ENCODE measurements at places on chromosomes 2 and 18.

- DNase-seq, result no peak
These were observed 65.7 kb downstream of the TMEM18 start for GRCh38 chr2:611519-611918.

- DNase-seq, result peak; percentile 54
These were observed 649 bp upstream of the CLIP4 start for GRCh38 chr2:29114586-29114945.

GRCh38 chr18:48663931-48664847 lies 125.4 kb downstream of the CTIF start:
- peak; percentile 93 for DNase-seq

DNA sequence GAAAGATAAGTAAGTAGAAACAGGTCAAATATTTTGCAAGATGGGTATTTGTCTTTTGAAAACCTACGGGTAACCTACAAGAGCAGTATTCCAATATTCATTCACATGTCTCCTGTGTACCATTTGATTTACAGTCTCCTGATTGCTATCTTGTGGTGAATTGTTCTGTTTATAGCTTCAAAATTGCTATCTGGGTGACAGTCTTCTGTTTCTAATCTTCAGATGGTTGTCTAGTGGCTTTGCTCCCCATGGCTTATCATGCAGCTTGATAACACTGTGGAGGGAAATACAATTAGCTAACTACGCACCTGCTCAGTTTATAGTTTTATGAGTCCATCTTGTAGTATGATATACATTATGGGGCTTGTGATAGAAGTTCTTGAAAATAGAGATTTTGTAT lies 816.8 kb downstream of the CPS1 start:
- DNase-seq, result no peak

- peak; percentile 68 for DNase-seq
These were observed 56.6 kb downstream of the RPL37A start for GRCh38 chr2:216555274-216555673.

DNA sequence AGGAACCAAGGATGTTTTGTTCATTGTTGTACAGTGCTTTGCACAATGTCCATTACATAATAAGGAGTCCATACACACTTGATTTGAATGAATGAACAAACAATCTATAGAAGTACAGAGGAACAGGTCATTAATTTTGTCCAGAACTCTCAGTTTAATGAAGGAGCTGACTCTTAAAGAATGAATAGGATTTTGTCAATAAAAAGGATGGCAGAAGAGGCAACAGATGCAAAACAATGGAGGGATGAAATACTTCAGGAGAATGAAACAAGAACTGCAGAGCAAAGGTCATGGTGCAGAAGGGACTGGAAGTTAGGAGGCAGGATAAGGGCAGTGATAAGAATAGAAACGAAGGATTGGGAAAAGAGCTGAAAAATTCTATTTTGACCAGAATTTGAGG lies 28.7 kb upstream of the COL5A2 start:
- DNase-seq, result no peak

GRCh38 chr2:49271060-49271606 lies 116.8 kb upstream of the FSHR start:
- no peak for DNase-seq

DNA sequence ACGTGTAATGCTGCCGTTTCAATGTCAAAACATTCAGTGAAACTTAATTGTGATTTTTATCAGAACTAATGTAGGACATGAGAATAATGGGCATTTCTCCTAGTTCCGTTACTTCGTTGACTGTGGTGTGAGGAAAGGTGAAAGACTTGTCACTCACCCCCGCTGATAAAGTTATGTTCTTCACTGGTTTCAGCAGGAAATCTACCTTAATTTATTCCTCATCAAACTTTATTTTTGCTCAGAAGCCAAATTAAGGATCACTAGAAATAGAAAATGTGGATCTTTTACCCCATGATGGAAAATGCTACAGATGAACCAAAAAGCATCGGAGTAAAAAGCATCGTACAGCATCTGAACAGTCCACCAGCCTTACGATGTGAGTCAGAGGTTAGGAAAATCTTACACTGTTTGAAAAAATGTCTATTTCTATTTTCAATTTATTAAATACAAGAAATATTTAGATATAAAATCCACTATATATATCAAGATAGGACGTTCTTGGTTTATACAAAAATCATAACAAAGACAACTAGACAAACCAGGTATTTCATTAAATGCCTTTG lies 1.0 kb upstream of the ROCK1 start:
- DNase-seq, result no peak

- DNase-seq, result no peak
These were observed 170.9 kb downstream of the INHBB start for GRCh38 chr2:120516679-120517314.

DNA sequence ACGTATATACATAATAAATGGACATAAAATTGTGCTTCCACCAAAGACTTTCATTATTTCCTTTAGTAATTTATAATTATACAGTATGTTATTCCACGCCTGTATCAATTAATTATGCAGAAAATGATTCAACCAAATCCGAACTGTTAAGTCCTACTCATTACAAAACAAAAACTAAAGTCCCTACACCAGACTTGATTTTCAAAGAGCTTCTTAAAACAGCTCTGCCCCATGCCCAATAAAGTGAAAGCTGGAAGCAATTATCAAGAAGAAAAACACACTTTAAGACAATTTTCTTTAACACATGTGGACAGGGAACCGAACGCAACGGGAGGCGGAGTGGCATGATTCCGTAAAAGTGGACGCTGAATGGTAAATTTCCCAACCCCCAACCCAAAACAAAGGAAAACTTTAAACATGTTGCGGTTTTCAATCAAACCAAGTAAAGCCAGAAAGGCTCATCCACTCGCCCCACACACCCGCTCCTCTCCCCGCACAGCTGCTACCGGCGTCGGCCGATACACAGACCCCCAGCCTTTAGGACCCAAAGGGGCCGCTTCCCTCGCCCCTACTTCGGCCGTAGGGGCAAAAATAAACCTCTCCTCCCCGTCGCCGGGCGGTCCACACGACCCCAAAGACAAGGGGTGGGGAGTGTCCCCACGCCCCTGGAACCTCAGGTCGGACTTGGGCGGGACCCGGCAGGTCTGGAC lies 705 bp downstream of the YES1 start:
- DNase-seq, result no peak

GRCh38 chr2:31785876-31786275 lies 205.1 kb upstream of the SRD5A2 start:
- no peak for DNase-seq

GRCh38 chr2:55807900-55808299 lies 114.3 kb upstream of the PNPT1 start:
- DNase-seq, result no peak

GRCh38 chr2:209525331-209525730 lies 101.5 kb downstream of the MAP2 start:
- DNase-seq, result no peak

DNA sequence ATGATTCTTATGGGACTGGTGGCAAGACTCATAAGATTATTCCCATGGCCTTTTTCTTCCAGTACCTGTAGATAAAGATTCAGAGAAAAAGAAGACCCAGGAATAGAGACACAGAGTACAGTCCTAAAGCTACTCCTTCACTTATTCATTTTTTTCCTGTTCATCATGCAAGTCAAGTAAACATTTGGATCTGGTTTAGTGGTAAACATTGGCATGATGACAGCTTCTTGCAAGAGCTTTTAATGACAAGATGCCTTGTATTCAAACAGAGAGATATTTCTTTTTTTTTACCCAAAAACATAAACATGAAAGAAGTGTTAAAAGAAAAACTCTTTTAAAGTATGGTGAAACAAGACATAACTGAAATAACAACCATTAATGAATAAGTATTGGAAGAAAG lies 20.2 kb downstream of the CXCR2 start:
- no peak for DNase-seq

DNA sequence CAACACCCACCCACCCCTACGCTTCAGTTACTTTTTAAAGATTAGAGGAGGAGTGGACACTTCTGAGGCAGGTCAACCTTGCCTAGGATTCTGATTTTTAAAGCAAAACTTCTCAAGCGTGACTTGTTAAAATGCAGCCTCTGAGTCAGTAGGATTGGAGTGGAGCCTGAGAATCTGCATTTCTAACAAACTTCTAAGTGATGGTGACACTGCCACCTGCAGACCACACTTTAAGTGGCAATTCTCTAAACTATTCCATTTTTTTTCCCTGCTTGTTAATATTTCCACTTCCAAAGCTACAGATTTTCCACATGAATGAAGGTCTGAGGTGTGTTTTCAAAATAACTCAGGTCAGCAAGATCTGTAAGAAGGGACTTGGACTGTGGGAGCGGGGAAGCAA lies 171.1 kb upstream of the CCDC150 start:
- DNase-seq, result no peak

GRCh38 chr18:58208207-58208932 lies 164.3 kb downstream of the NEDD4L start:
- DNase-seq, result no peak

DNA sequence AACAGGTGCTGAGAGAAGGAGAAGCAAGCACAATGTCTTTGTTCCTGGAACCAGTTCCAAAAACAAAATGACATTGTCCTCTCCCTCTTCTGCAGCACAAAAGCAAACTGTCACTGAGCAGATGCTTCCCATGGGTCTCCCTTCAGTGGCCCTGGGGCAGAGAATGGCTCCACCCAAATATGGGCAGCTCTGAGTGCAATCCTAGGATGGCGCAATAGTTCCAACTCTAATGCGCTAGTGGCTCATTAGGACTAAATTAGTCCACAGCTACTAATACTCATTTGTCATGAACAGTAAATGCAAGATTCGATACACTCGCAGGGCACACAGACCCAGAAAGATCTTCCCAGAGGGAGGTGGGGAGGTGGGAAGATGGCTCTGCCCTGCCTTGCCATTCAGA lies 205.2 kb upstream of the CHAC2 start:
- DNase-seq, result no peak

- DNase-seq, result no peak
These were observed 154.2 kb upstream of the CCDC195 start for GRCh38 chr2:224870341-224870740.

DNA sequence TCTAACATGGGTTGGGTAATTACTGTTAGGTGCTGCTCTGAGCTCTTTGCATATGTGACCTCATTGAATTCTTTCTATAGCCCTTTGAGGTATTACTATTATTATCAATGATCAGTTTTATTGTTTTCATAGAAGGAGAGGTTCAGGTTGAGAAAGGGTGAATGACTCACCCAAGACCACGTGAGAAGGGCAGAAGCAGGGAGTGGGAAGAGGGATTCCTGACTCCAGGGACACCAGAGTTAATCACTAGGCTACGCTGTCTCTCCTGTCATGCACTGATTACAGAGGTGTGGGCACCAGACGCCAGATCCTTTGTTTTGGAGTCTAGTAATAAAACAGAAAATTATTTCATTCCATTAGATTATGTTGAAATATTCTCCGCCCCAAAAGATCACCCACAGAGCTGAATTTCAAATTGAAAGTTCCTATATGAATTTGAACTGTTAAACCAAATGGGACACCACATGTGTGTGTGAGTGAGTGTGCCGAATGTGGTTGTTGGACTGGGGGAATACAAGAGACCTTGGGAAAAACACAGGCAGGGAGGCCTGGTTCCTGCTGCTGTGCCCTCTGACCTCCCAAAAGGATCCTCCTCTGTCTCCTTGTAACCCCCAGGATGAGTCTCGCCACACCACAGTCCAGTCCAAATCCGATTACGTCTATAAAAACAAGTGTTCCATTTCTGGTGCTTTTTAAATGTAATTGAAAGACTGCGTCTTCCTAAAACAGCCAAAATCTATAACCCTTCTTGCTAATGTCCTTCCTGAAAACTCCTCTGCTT lies 215.4 kb downstream of the ZNF521 start:
- DNase-seq, result no peak

- DNase-seq, result no peak
These were observed 106.2 kb upstream of the RNF152 start for GRCh38 chr18:61998957-61999356.

GRCh38 chr2:120820263-120820952 lies 84.7 kb downstream of the GLI2 start:
- DNase-seq, result no peak

DNA sequence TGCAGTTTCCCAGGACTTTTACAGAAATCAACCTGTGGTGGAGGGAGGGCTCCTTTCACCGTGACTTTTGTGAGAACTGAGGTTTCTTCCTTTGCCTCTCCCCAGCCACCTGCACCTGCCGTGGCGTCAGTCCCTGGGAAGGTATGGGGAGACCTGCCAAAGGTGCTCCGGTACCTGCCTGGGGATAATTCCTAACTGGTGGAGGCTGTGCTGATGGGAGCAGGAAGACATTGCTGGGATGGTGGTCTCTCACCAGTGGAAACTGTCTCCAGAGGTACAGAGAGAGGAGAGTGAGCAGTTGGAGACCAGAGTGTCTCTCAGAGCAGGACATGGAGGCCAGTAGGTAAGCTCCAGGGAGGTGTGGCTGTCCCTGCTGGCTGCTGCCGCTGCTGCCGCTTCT lies 52.6 kb downstream of the CIB4 start:
- DNase-seq, result no peak

GRCh38 chr2:11056614-11057013 lies 98.7 kb upstream of the SLC66A3 start:
- DNase-seq, result no peak

GRCh38 chr2:218540015-218540414 lies 28.1 kb downstream of the USP37 start:
- DNase-seq, result no peak

DNA sequence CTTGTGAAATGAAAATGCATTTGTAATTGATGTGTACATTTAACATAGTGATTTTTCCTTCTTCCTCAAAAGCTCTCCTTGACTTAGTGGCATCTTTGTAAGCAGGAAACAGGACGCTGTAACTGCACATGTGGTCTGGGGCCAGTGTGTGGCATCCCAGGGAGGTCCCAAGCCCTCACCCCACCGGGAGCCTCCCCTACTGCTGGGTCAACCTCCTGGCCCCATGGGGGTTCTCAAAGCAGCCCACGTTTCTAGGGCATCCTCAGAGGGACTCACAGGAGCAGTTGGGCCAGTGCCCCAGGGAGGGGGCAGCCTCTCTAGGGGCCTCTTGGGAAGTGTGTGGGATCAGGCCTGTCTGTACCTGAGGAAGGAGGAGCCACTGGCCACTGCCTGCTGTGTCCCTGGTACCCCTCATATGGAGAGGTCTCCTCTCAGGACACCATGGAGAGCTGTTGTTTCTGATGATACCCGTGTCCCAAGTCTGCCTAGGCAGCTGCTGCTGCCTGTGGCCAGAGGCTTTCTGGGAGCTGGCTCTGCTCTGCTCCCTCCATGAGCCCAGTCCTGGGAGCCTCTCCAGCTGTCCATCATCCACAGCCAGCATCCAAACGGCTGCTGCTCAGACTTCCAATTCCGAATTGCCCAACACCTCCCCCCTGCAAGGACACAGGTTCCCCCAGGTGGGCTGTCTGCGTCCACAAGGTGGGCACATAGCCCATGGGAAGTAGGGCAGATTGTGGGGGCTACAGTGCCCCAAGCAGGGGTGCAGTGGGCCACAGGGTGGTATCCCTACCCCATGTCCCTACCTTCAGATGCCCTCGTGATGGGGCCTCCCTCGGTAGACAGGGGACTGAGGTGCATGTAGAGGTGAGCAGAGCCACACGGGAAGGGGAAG lies 13.4 kb downstream of the ARHGEF4 start:
- peak; percentile 60 for DNase-seq

DNA sequence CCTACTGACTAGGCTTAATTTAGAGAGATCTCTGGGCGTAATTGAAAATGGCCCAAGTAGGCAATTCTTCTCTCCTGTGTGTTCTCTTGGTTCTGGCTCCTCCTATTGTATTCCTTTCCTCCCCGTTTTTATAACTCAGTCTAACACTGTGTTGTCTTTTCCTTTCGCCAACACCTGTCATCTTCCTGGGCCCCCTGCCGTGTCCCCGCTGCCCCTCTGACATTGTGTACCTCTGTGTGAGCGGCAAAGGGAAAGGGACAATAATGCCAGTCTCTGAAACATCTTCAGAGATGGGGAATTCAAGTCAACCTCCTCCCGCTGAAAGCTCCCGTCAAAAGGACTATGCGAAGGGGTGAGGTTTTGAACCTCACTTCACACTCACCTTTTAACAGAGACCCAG lies 210.9 kb downstream of the GBX2 start:
- DNase-seq, result no peak

Data from head of caudate nucleus (tissue), 42 donors.